Kidney (tissue), 22 donors: ENCODE measurements at places on chromosomes 1 and 21.
A peak's percentile ranks its signal among the peaks of the same experiment; 100 is the strongest.

DNA sequence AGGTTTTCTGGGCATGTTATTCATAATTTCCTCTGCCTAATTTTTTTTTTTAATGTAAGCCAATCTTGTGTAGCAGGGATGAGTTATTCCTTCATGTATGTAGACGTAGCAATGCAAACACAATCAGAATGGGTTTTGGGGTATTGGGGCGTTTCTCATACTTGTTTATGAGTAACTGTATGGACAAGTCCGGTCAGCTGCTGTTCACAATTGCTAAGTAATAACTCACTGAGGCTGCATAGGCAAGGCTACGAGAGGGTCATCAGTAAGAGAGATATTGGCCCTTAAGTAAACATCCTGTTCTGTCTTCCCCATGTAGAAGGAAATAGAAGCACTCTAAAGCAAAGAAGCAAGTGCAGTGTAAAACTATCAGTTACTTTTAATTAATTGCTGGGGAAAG lies 9.5 kb upstream of the TARS2 start:
- H3K4me3 ChIP-seq = no peak overlapping the region
- H3K4me1 ChIP-seq = no peaks in the 10 kb centered on the region
- peaks cover 6% of the 10 kb centered on the region for H3K36me3 ChIP-seq
- H3K27ac ChIP-seq = no peak overlapping the region
- no peaks in the 10 kb centered on the region for H3K27me3 ChIP-seq
- DNase-seq = no peak

DNA sequence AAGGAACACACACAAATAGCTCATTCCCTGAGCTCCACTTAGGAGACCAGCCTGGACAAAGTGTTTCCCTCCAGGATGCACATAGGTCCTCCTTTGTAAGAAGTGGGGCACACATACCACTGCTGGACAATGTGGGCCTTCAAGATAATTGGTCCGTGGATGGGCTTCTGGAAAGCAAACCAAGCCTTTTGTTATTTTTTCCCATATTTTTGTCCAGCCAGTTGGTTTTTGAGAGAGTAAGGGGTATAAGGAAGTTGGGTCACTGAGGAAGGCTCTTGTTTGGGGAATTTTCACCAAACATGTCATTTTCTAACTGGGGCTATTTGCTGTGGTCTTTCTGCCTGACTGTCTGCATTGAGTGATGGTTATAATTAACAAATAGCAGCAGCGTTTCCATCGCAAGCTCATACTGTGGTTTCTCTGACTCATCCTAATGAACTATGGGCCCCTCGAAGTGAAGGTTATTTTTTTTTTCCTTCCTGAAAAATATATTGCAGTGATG lies 306.3 kb upstream of the DUSP10 start:
- no peaks in the 10 kb centered on the region for H3K27me3 ChIP-seq
- H3K27ac ChIP-seq = no peak overlapping the region
- no peaks in the 10 kb centered on the region for H3K36me3 ChIP-seq
- no peaks in the 10 kb centered on the region for H3K4me1 ChIP-seq
- H3K4me3 ChIP-seq = no peak overlapping the region

GRCh38 chr1:26785611-26786436 lies 1.9 kb upstream of the PIGV start:
- no peak for DNase-seq
- H3K36me3 ChIP-seq = no peaks in the 10 kb centered on the region
- peak overlapping the region; percentile 100 for H3K27ac ChIP-seq
- peaks cover 19% of the 10 kb centered on the region for H3K4me1 ChIP-seq
- H3K4me3 ChIP-seq = no peak overlapping the region

GRCh38 chr1:112060261-112060660 lies 70.8 kb upstream of the KCND3 start:
- no peaks in the 10 kb centered on the region for H3K4me1 ChIP-seq
- H3K27me3 ChIP-seq = no peaks in the 10 kb centered on the region
- no peak overlapping the region for H3K4me3 ChIP-seq
- no peak overlapping the region for H3K27ac ChIP-seq
- no peaks in the 10 kb centered on the region for H3K36me3 ChIP-seq

DNA sequence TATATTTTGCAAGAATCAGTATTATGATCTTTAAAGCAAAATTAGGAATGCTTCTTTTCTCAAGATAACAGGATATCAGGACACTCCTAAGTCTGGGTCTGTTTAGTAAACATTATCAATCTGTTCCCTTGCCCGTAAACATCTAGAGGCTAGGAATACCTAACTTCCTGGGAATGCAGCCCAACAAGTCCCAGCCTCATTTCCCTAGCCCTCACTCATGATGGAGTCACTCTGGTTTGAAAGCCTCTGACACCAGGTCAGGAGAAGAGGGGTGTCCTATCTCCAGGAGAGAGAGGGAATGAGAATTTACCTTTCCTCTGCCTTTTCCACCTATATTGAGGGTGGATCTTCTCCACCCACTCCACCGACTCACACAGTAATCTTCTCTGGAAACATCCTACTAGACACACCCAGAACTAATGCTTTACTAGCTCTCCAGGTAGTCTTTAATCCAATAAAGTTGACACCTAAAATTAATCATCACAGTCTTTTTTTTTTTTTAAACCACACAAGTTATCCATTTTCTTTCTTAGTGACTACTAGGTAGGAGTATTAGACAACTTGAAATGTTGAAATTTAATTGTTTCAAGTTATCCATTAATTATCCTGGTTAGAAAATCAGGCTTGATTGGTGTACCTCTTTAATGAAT lies 659.3 kb downstream of the USP25 start:
- no peak overlapping the region for H3K4me3 ChIP-seq
- H3K4me1 ChIP-seq = no peaks in the 10 kb centered on the region
- DNase-seq = no peak
- no peaks in the 10 kb centered on the region for H3K36me3 ChIP-seq

DNA sequence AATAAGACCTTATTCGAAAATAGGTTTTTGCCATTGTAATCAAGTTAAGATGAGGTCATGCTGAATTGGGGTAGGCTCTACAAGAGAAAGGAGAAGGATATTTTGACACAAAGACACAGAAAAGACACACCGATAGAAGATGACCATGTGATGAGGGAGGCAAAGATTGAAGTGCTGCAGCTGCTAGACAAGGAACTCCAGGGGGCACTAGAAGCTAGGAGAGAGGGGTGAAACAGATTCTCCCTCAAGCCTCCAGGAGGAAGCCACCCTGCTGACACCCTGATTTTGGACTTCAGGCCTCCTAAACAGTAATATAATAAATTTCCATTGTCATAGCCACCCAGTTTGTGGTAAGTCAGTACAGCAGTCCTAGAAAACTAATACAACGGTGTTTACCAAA lies 506.8 kb upstream of the CAMK1G start:
- H3K27ac ChIP-seq = no peak overlapping the region
- no peaks in the 10 kb centered on the region for H3K27me3 ChIP-seq
- no peaks in the 10 kb centered on the region for H3K36me3 ChIP-seq
- no peaks in the 10 kb centered on the region for H3K4me1 ChIP-seq

GRCh38 chr1:87398641-87399040 lies 70.0 kb downstream of the LMO4 start:
- no peak overlapping the region for H3K4me3 ChIP-seq
- H3K36me3 ChIP-seq = no peaks in the 10 kb centered on the region
- no peaks in the 10 kb centered on the region for H3K27me3 ChIP-seq
- no peaks in the 10 kb centered on the region for H3K4me1 ChIP-seq
- no peak for DNase-seq

- no peaks in the 10 kb centered on the region for H3K4me1 ChIP-seq
- no peak overlapping the region for H3K27ac ChIP-seq
- H3K27me3 ChIP-seq = no peaks in the 10 kb centered on the region
- DNase-seq = peak; percentile 66
Measured at GRCh38 chr1:56202796-56203492, 376.4 kb downstream of the PLPP3 start.

- H3K4me3 ChIP-seq = no peak overlapping the region
- peaks cover 5% of the 10 kb centered on the region for H3K4me1 ChIP-seq
- H3K27me3 ChIP-seq = no peaks in the 10 kb centered on the region
- H3K36me3 ChIP-seq = no peaks in the 10 kb centered on the region
- DNase-seq = no peak
Measured at GRCh38 chr1:67726224-67726623, 41.2 kb downstream of the GADD45A start.

- no peak overlapping the region for H3K4me3 ChIP-seq
- no peaks in the 10 kb centered on the region for H3K27me3 ChIP-seq
- DNase-seq = no peak
- H3K36me3 ChIP-seq = no peaks in the 10 kb centered on the region
Measured at GRCh38 chr1:30286241-30286987, 437.0 kb downstream of the MATN1 start.

GRCh38 chr1:216983823-216984222 lies 260.6 kb upstream of the ESRRG start:
- no peaks in the 10 kb centered on the region for H3K36me3 ChIP-seq
- no peaks in the 10 kb centered on the region for H3K4me1 ChIP-seq
- no peak overlapping the region for H3K4me3 ChIP-seq
- no peak overlapping the region for H3K27ac ChIP-seq
- DNase-seq = no peak
- H3K27me3 ChIP-seq = no peaks in the 10 kb centered on the region

DNA sequence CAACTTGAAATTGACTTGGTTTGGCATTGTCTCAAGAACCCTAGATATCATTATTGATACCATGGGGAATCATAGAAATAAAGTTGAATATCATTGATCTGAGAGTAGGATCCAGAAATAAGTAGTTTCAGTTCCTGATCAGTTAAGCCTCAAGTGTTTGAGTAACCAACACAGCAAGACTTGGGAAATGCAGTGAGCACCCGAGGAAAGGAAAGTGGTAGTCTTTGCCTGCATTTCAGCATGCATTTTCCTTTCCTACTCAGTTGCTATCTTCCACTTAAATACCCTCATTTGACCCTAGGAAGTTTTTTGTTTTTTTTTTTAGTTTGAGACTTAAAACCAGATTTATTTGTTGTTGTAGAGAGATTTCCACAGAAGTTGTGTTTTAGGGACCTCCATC lies 18.9 kb downstream of the CLEC20A start:
- H3K4me1 ChIP-seq = no peaks in the 10 kb centered on the region
- peak overlapping the region; percentile 9 for H3K4me3 ChIP-seq

- peak; percentile 86 for DNase-seq
- peaks cover 10% of the 10 kb centered on the region for H3K27me3 ChIP-seq
- peak within 1 kb of the TSS; percentile 74 for H3K4me3 ChIP-seq
Measured at GRCh38 chr1:145425436-145426029, at the start of gene NBPF20. TSS of gene NBPF20 (minus strand) at chr1:145425603. CDS start at chr1:145405272, 20,331 bp downstream.

DNA sequence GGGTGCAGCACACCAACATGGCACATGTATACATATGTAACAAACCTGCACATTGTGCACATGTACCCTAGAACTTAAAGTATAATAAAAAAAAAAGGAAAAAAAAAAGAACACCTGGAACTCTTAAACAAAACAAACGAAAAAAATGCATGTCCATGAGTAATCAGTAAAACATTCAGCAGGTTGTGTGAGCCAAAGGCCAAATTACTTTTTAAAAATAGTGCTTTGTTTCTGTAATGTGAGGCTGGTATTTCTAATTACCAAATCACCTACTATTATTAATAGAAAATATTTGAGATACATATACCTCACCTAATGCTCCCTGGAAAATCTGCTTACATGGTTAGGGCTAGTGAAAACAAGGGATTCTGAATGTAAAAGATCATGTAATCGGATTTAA lies 294.4 kb upstream of the NR5A2 start:
- no peak overlapping the region for H3K4me3 ChIP-seq
- no peaks in the 10 kb centered on the region for H3K36me3 ChIP-seq
- no peak overlapping the region for H3K27ac ChIP-seq
- H3K4me1 ChIP-seq = no peaks in the 10 kb centered on the region

DNA sequence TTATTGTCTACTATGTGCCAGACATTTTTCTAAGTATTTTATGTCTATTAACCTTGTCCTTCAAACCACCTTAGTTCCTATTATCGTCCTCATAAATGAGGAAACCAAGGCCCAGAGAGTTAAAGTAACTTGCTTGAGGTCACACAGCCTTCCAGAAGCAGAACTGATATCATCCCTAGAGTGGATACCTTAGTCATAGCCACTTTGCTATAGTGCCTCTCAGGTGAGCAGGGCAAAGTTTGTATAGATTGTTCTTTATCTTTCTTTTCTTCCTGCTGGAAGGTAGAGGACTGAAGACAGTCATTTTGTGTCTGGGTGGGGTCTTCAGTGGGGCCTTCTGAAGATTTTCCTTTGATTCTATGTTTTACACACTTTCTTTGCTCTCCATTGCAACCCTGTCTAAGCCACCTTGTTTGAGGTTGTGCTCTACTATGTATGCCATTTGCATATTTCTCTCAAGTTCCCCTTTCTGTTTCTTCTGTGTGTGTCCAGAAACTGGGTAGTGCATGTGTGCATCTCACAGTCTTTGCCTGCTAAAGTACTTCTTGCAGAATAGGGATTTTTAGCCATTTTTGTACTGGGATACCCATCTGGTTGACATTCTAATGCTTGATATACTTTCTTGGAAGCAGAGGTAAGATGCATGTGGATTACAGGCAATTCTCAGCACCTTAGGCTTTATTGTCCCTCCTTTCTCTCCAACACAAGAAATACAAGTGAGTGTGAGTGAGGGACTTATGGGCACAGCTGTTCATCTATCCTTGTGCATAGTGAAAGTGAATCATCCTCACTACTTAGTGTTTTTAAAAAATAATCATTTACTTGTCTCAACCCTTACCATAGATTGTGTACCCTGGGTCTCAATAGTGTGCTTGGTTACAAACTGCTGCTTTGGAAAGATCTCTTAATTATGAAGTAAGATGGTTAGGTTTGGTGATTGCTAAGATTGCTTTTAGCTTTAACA lies 207.6 kb upstream of the HMCN1 start:
- no peak overlapping the region for H3K27ac ChIP-seq
- no peak overlapping the region for H3K4me3 ChIP-seq
- no peak for DNase-seq
- H3K36me3 ChIP-seq = no peaks in the 10 kb centered on the region
- no peaks in the 10 kb centered on the region for H3K4me1 ChIP-seq

DNA sequence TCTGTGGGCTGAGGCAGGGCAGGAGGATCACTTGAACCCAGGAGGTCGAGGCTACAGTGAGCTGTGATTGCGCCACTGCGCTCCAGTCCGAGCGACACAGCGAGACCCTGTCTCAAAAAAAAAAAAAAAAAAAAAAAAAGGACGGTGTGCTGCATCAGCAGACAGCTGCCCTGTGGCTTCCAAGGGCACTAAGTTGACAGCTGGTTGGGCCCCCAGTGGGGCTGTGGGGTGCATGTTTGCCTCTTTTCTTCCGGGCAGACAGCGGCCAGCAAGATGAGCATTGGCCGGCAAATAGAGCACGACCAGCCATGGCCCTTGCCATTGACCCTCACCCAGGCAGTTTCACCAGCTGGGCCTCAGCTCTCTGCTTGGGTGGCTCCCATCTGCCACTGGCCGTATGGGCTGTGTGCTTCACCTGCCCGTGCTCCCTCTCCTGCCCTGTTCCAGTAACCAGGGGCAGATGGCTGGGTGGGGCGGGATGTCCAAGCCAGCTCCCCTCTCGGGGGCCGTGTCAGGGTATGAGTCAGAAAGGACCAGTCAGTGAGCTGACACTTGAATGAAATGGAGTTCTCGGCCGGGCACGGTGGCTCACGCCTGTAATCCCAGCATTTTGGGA lies 12.3 kb upstream of the SLC25A34 start:
- no peak overlapping the region for H3K27ac ChIP-seq
- no peak for DNase-seq
- H3K36me3 ChIP-seq = peaks cover 46% of the 10 kb centered on the region
- no peaks in the 10 kb centered on the region for H3K27me3 ChIP-seq
- no peaks in the 10 kb centered on the region for H3K4me1 ChIP-seq
- H3K4me3 ChIP-seq = no peak overlapping the region
